Stimulated activated CD8-positive, alpha-beta memory T cell treated with anti-CD3 and anti-CD28 coated beads, Interleukin-15, amount 100 ng/mL, for 24 hours (primary cell): ENCODE measurements at places on chromosomes 2 and 18.

DNA sequence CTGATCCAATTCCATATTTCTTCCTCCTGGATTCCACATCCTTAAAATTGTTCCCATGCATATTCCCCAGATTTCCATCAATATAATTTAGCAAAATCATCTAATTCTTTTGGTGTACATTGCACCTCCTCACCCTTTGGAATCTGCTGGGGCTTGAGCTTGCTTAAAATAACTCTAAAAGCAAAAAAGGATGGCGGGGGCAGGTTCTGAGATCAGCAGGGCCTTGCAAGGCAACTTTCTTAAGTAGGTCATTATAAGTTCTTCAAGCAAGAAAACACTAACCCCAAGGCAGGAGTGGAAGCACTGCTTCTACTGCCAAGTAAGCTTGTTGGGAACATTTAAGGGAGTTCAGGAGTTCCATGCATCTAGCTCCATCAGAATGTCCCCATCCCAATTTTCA, 254.3 kb upstream of the CCDC68 start:
- DNase-seq, result no peak

DNA sequence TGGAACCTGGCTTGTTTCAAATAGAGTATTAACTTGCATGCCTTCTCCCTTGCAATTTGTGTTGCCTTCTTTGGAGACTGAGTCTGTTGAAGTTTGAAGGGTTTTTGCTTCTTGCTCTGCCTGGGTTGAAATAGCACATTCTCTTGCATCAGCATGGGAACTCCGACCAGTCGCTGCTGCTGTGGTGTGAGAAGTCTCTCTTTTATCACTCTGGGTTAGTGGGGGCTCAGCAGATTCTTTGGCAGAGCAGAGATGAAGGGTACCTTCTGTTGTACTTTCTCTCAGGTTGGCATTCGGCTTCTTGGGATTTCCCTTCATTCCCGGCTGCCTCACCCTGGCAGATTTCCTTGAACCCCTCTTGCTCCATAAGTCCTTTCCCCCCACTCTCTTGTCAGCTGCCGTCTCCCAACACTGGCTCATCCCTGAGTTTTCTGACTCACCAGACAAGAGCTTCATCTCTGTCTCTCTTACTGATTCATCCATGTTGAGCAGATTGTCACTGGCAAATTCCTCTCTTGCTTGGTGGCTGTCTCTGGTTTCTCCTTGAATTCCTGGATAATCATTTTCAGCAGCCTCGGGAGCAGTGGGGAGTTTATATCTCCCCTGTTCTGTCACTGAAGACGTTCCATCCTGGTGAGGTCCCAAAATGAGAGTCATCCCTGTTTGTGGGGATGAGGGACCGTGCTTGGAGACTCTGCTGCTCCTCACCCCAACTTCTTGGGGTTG, 49.9 kb downstream of the ALPK2 start:
- no peak for DNase-seq

DNA sequence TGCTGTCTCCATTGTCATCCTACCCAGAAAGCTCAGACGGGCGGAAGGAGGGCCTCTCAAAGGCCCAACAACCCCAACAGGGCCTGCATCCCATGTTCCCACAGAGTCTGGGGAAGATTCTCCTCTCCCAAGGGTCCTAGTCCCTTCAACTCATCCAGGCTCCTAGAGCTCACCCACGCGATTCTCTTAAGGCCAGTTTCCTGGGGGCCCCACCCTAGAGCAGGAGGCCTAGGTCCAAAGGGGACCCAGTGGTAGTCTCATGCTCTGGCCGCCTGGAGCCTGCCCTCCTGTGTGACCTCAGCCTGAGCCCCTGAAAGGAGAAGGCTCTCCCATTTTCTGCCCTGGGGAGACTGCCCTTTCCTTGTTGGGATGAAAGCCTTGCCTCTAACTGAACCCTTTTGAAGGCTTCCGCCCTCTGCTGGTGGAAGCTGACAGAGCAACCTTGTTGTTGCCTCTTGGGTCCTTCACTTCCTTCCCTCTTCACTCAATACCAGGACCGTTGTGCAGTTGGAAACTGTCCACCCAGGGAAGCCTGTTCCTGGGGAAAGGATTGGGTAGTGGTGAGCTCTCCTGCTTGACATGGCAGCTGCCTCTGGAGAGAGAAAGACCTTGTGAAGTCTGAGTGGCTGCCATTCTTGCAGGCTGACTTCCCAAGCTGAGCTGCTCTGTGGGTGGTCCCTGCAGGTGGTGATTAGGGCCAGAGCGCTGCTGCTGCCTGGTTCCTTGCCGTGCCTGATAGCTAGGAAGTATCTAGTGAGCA, 86.0 kb upstream of the ALPP start:
- DNase-seq, result no peak

- no peak for DNase-seq
Measured at GRCh38 chr18:48762836-48763718, 187.7 kb downstream of the SMAD7 start.

DNA sequence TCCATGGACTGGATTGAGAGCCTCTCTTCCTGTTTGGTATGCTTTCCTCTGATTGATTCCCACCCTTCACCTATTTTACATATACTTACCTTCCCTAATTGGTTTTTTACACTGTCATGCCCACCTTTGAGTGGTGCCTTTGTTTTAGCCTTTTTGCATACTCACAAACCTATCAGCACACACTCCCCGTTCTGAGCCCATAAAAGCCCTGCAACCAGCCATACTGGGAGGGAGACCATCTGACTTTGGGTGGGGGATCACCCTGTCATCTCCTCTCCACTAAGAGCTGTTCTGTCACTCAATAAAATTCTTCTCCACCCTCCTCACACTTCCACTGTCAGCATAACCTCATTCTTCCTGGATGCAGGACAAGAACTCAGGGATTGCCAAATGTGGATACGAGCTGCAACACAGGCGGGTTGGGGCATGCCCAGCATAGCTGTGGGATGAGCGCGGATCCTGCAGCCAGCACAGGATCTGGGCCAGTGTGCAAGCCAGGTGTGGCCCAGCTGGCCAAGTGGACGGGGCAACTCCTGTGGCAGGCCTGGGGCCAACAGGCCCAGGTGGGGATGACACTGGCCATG, 9.4 kb upstream of the MOB1A start:
- no peak for DNase-seq

DNA sequence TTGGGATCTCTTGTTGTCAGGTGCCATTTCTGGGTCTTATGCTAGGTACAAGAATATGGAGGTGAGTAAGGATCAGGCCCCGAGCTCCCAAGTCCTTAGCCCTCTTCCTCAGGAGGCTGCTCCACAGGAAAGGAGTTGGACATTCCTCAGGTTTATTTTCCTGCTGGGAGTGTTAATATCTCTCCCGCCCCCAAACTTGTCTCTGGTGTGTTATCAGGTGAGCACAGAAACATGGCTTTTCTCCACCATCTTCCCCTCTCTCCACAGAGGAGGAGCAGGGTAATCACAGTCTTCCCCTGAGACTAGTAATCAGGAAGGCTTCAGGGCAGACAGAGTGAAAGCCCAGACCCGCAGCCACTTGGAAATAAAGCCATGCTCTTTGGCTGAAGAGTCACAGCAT, 73.3 kb upstream of the CAPN13 start:
- no peak for DNase-seq

GRCh38 chr2:137942833-137943677, 21.2 kb upstream of the HNMT start:
- DNase-seq, result no peak

DNA sequence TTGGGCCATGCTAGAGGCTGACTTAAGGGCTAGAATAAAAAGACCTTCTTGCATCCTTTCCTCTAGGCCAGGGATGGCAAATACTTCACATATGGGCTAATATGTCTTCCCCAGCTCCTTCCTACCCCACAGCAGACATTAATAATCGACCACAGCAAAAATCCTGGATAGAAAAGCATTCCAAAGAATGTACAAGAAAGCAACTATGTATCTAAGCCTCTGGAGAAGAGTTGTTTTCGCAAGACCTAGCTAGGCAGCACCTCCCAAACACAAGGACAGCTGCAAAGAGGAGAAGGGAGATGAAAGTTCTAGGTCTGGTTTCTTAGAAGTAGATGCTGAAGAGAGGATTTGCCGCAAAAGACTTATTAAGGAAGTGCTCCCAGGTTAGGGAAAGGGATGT, 372.6 kb downstream of the SLC4A3 start:
- DNase-seq, result no peak
